ENCODE measurements at places on chromosomes 13 and 19.

DNA sequence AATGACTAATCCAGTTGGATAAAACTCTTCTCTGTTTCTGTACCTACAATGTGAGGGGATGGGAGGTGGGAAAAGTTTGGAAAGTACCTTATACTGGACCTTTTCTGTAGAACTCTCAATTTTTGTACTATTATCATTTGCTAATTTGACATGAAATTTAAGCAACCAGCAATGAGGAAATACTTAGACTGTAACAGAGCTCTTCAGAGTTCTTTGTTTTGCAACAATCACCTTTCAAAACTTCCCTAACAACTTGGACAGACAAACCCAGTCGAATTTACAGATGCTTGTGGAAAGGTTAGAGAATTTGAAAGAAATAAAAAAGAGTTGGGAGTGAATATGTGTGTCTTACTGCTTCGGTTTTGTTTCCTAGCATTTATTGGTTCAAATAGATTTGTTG, 16.8 kb downstream of the KBTBD7 start:
- no peak for DNase-seq

GRCh38 chr13:24178847-24179485, 18.4 kb downstream of the SPATA13 start:
- DNase-seq, result no peak

- DNase-seq, result no peak
These were observed 4.3 kb upstream of the NR1H2 start for GRCh38 chr19:50371914-50372475.

DNA sequence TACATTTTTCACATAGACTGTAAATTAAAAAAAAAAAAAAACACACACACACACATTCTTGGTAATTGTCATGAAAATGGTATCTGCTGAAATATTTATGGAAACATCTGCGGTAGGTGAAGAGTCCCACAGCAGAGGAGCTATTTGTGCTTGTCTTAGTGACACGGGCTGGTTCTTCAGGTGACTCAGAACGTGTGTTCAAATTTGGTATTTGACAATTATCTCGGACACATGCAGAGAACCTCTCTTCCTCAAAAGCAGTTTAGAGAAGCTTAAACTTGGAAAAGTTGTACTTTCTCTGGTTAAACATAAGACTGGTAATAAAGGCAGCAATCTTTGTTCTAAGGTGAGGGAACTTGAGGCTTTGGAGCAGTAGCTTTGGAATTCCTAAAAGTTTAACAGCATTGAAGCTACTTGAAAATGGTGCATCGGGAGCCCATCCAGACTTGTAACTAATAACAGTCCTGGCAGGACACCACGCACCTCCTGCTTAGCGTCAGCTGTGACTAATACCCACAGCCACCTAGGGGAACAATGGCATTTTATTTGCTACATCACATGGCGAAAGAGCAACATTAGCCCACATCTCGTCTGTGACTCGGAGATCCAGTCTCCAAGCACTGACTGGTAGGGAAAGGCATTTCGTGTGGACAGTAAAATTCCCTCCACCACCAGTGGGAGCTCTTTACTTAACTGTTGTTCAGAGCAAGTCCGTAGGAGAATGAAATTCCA, 1505.1 kb upstream of the SLC10A2 start:
- DNase-seq, result no peak

DNA sequence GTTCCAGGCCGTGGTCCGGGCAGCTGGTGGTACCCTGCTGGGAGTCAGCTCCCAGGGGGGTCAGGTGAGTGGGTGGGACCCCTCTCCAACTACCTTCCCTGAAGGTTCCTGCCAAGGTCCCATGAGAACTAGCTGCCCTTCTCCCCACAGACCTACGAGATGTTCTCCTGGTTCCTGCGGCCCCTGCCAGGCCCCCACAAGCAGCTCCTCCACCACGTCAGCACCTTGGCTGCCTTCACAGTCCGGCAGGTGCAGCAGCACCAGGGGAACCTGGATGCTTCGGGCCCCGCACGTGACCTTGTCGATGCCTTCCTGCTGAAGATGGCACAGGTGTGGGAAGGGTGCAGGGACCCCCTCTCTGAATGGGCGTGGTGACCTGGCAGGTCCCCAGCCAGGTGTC, 5.5 kb downstream of the CYP2S1 start:
- no peak for DNase-seq

DNA sequence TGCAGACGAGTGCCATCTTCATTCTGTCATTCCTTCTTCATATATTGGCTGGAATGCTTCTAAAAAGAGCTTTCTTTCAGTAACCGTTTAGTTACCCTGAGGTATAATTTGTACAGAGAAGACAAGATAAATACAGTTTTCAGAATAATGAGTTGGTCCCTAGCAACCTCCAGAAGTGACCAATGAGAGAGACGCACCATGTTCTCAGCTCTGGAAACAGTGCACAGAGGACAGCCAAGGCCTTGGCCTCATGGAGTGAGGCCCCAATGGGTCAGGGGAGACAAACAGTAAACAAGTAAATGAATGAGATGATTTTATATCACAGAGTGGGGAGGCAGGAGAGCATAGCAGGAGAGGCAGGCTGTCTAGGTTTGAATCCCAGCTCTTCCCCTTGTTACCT, 90.7 kb downstream of the DPF1 start:
- DNase-seq, result no peak

- DNase-seq, result no peak
These were observed 176.5 kb downstream of the NUFIP1 start for GRCh38 chr13:44812818-44813217.

GRCh38 chr13:26323764-26324163, 69.8 kb downstream of the CDK8 start:
- DNase-seq, result no peak

- no peak for DNase-seq
These were observed at the start of gene PROZ for GRCh38 chr13:113157929-113158747. Gene PROZ, plus strand, starts transcription at chr13:113158648. Its CDS starts 13 bp downstream, at chr13:113158661.
